Activated naive CD4-positive, alpha-beta T cell treated with anti-CD3 and anti-CD28 coated beads for 36 hours (primary cell): ENCODE measurements at places on chromosomes 2 and 18.

- DNase-seq = no peak
These were observed 484.1 kb upstream of the VRK2 start for GRCh38 chr2:57562495-57562894.

- DNase-seq = no peak
These were observed 259.1 kb upstream of the RBMS1 start for GRCh38 chr2:160752475-160753330.

DNA sequence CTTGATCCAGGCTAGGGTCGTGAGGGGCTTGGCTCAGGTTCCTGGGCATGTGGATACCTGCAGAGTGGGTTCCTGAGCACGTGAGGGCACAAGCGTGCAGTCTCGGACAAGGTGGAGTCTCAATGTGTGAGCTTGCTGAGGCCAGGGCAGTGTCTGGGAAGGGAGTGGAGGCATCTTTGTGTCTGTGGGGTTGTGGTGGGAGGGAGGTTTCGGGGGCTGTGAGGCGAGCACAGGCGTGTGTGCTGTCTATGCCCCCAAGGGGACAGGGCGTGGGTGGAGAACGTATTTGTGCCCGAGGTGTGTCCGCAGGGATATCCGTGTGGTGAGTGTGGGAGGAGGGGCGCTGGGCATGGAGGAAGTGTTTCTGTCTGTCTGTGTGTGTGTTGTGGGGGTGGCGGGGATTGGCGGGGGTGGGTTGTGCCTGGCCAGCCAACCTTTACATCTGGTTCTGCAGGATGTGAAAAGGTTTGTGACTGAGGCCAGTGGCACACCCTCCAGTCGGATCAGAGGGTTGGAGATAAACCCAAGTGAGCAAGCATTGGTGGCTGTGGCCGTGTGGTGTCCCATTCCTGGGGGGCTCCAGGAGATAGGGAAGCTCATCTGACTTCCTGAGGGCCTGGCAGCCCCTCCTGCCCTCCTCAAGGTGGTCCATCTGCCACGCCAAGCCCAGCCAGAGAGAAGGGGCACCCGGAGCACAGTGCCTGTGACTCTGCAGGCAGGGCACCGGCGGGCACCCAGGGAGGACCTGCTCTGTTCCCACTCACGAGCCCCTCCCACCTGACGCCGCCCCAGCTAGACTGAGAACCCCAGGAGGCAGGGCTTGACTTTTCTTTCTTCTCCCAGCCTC is 57.1 kb downstream of the ZFP36L2 start:
- DNase-seq = no peak

- no peak for DNase-seq
These were observed 494.1 kb downstream of the LRRTM4 start for GRCh38 chr2:77028032-77028600.
